Activated CD4-positive, alpha-beta T cell treated with anti-CD3 and anti-CD28 coated beads for 1 hour (primary cell): ENCODE measurements at places on chromosomes 2 and 18.

DNA sequence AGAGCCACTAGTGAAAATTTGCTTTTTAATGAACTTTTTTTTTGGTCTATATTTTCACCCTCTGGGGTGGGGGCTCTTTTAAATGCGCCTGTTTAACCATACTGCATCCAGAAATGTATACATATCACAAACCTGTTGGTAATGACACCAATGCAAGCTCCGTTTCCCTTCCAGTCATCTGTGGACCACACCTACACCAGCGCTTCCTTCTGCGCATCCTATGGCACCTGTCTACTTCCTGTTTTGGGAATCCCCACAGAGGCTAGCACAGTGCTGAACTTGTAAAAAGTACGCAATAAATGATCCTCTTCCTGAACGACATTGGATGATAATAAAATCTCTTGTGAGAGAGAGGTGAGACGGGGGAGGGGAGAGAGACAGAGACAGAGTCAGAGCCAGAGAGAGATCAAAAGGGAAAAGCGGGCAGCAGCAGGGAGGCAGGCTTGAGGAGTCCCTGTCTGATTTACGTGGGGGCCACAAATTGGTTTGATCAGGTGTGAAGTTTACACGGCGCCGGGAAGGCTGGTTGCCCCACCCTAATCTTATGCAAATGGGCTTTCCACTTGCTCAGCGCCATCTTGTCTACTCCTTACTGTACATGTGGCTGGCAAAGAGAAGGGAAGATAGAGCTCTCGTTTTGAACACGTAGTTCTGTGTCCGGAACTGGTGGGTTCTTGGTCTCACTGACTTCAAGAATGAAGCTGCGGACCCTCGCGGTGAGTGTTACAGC is 38.1 kb upstream of the SLC38A11 start:
- no peak for DNase-seq

- DNase-seq = no peak
Measured at GRCh38 chr2:158797963-158798700, 3.0 kb downstream of the DAPL1 start.

DNA sequence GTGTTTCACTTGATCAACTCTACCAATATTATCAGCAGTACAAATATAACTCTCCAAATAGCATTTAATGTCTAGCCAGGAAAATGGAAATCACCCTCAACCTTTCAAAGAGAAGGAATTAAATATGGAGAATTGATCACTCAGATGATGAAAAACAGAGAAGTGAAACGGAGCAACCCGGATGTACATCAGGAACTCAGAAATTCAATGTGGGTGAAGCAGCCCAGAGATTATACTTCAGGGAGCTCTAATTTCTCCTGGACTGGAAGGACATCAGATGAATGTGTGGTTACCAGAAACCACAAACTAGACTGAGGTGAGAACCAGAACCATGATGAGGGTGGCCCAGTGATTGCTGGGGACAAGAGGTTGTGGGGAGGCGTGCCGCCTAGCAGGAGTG is 35.5 kb upstream of the COBLL1 start:
- DNase-seq = no peak

DNA sequence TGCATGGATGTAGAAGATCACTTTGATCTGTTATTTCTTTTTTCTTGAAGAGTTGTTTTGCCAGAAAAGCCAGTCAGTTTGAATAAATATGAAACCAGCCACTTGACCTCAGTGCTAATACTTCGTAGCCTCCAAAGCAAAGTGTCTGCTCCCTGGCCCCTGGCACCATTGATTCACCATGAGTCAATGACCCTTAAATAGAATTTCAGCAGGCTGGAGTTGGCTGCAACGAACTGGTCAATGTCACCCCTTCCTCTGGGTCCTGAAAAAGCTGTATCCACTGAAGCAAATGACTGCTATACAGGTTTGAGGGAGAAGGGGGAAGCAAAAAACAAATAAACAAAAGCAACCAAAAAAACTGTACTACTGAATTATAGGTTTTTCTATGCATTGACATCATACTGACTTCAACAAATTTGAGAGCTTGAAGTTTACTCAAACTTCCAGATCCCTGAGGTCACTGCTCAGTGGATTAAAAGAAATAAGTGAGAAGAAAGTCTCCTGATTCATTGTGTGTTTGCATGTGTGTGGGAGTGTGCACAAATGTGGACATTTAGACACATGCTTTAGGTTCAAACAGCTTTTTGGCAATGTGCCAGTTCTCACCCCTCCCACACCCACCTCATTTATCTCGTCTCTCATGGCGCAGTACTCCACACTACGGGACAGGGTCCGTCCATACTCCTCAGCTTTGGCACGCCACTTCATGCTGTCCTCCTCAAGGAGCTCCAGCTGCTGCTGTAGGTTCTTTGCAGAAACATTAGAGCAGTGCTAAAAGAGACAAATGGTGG is 58.1 kb upstream of the TTN start:
- no peak for DNase-seq

- DNase-seq = no peak
Measured at GRCh38 chr2:176794392-176794791, 418.2 kb upstream of the HNRNPA3 start.

DNA sequence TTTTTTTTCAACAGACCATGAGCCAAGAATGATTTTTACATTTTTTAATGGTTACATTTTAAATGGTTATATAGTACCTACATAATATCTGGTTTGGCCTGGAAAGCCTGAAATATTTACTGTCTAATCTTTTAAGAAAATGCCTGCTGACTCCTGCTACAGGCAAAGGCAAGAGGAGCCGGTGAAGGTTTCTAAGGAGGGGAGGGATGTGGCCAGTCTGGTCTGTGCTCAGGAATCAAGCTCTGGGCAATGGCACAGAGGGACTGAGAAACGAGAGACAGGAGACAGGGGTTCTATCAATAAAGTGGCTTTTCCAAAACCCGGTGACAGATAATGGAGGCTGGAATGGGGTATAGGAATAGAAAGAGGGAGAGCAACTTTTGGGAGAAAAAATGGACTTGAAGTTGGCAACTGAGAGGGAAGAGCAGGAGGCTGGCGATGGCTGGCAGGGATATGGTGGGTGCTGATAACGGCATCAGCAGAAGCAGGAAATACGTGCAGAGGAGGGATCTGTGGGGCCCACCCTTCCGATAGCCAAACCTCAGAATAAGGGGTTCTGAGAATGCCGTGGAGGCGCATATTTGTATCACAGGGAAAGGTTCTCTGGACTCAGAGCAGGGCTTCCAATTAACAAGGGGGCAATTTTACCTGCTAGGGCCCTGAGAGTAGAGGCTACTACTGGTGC is 64.0 kb upstream of the DNMT3A start:
- DNase-seq = no peak

GRCh38 chr2:192137451-192137850 is 57.3 kb downstream of the TMEFF2 start:
- DNase-seq = no peak

- no peak for DNase-seq
Measured at GRCh38 chr2:99200076-99200800, 19.3 kb downstream of the MRPL30 start.

GRCh38 chr2:74513605-74514367 is 464 bp upstream of the TLX2 start:
- no peak for DNase-seq

- DNase-seq = no peak
Measured at GRCh38 chr2:69644506-69644979, 1.0 kb upstream of the AAK1 start.

DNA sequence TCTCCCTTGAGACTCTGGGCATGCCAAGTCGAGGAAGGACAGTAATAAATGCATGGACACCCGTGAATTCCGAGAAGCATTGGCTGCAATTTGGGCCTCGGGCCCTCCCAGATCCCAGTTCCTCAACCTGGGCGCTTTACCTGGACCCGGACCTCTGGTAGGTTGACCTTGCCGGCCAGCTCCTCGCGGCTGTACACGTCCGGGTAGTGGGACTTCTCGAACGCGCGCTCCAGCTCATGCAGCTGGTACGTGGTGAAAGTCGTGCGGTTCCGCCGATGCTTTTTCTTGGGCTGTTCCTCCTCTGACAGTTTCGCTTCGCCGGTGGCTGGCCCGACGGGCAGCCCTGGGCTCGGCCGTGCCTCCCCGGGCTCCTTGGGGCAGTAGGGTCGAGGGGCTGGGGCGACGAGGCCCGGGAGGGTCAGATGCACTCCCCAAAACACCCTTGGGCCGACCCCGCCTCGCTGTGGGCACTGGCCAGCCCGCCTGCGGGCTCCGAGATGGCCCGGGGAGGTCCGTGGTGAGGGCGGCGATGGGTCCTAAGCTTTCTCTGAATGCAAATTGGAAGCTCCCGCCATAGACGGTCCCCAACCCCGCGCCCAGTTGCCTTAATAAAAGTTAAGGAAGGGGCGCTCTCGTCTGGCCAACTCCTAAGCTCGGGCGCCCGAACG is 899 bp downstream of the RAX start:
- DNase-seq = no peak

DNA sequence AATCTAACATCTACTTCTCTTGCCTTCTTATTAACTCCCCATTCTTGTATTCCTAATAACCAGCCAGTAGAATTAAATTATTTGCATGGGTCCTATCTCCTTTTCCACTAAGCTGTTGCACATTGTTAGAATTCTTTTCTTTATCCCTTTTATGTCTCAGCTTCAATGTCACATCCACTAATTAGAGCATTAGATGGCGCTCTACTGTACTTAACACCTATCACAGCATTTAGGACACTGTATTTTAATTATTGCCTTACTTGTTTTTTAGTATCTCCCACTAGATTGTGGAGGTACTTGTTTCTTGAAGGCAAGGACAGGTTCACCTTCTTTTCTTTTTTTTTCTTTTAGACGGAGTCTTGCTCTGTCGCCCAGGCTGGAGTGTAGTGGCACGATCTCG is 3.8 kb downstream of the LIPT1 start:
- no peak for DNase-seq

GRCh38 chr2:109674894-109675534 is 60.9 kb downstream of the SOWAHC start:
- no peak for DNase-seq

GRCh38 chr2:85213901-85214512 is 80.8 kb downstream of the TCF7L1 start:
- no peak for DNase-seq

- no peak for DNase-seq
Measured at GRCh38 chr2:39377226-39377939, 59.7 kb downstream of the MAP4K3 start.

- DNase-seq = no peak
Measured at GRCh38 chr2:146734042-146734820, 1110.6 kb upstream of the ACVR2A start.

GRCh38 chr18:60060578-60060977 is 160.8 kb downstream of the PMAIP1 start:
- no peak for DNase-seq

GRCh38 chr18:26555804-26556553 is 7.6 kb upstream of the KCTD1 start:
- DNase-seq = no peak

GRCh38 chr2:21819454-21819853 is 695.7 kb downstream of the TDRD15 start:
- DNase-seq = no peak

- DNase-seq = no peak
Measured at GRCh38 chr2:144111437-144111836, 408.5 kb downstream of the ZEB2 start.

GRCh38 chr18:68429111-68429510 is 285.8 kb downstream of the TMX3 start:
- DNase-seq = no peak

- DNase-seq = no peak
Measured at GRCh38 chr2:33975498-33975897, 376.4 kb upstream of the FAM98A start.

GRCh38 chr2:69272803-69273471 is 114.1 kb downstream of the GFPT1 start:
- no peak for DNase-seq

DNA sequence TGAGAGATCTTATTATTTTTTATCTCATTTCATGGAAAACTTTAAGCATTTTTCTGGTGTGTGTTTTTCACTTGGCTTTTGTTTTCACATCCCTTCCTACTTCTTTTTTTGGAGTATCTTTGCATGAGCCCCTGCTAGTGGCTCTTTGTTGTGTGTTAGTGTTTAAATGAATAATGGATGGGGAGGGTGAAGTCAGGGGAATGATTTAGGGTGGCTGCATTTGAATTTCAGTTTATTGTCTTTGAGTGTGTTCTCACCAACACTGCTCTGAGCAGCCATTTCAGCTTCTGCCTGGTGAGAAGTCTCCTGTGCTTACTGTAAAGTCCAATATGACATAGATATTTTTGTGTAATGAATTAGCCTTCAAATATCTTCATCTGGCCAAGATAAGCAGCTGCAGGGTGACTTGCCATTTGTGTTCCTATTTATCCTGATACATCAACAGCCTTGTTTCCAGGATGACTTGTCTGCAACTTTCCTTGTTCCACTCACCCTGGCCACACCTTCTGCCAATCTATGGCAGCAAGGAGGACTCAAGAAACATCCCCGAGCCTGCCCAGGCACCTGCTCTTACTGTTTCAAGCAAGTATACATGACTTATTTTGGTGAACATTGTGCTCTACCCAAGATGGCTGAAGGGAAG is 182.6 kb downstream of the PDE11A start:
- no peak for DNase-seq

DNA sequence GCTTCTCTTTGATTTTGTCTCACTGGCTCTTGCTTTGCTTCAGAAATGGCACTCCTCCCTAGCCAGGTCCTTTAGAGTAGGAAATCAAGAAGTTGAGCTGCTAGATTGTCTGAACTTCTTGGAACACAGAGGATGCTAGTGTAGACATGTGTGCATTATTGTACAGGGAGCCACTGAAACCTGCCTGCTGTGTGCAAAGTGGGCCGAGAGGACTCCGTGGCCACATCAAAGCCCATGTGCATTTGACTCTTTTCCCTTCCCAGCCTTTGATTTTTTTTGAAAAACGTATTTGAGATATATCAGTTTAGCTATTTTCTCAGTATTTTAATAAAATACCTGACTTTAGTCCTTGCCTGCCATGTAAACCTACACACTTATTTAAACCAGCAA is 83.1 kb downstream of the TMEM247 start:
- no peak for DNase-seq

DNA sequence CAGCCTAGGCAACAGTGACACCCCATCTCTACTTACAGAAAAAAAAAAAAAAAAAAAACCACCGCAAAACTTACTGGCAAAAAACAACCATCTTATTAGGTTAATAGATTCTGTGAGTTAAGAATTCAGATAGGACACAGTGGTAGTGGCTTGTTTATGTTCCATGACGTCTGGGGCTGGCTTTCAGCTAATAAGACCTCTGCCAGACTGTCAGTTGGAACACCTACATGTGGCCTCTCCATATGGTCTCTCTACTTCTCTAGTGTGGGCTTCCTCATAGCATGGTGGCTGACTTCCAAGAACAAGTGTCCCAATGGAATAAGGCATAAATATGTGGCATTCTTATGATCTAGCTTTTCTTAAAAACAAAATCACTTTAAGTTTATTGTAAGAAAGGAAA is 94.0 kb upstream of the OTX1 start:
- no peak for DNase-seq

- no peak for DNase-seq
Measured at GRCh38 chr2:53422979-53423378, 344.6 kb upstream of the CHAC2 start.

DNA sequence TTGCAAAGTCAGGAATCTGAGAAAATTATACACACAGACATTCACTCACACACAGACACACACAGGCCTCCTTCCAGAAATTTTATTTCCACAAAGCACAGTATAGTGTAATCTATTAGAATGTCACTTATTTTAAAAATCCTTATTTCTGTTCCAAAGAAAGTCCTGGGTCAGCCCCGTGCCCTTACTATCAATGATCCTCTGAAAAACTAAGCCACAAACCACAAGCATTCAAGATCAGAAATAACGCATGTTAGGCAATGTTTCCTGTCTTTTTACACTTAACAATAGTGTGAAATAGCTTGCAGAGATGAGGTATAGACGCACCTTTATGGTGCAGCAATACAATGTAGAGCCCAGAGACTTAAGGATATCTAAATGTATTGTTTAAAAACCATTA is 25.8 kb downstream of the TBC1D8 start:
- no peak for DNase-seq

- no peak for DNase-seq
Measured at GRCh38 chr2:143246246-143246645, 117.0 kb downstream of the ARHGAP15 start.
